Midbrain (tissue), 1 donor: ENCODE measurements at places on chromosomes 5 and 9.

GRCh38 chr9:94881023-94881422 lies 154.5 kb downstream of the AOPEP start:
- DNase-seq = no peak

DNA sequence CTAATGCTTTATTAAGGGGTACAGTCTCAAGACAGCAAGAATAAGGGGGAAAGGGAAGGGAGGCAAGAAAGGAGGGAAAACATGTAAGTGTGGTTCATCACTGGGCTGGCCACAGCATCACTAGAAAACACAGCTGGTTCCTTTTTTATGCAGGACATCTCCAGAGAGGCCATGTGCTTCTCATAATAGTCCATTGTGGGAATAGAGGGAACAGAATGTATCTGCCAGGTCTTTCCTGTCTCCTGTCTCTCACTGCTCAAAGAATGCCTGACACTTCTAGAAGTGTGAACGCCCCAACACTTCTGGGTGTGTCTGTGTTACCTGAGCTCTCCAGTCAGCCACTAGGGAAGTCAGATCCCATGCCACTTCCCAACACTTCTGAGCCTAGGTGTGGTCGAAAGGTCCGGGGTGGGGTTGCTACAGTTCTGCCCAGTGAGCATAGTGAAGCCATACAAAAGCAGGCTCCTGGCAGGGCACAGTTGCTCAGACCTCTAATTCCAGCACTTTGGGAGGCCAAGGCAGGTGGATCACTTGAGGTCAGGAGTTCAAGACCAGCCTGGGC lies 255.6 kb upstream of the SLC30A5 start:
- peak; percentile 8 for DNase-seq

DNA sequence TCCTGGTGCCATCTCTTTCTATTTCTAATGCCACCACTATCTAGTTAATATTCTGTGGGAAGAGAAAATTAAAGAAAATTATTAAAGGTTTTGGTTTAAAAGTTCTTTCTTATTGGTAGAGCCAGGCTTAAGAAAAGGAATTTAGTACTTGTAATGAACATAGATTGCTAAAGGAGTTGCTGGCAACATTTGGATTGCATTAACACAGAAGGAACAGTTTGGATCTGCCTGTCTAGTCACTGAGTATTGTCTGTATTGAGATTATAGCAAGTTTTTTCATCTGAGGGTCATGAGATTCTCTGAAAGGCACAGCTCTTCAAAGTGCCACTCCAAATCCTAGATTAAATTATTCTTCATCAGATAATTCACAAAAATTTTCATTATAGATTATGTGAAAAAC lies 32.0 kb downstream of the FSD1L start:
- DNase-seq = no peak

- DNase-seq = no peak
Observed at GRCh38 chr5:145701404-145701803, 133.7 kb downstream of the PRELID2 start.

- no peak for DNase-seq
Observed at GRCh38 chr9:108691614-108692013, 164.2 kb downstream of the ACTL7B start.

DNA sequence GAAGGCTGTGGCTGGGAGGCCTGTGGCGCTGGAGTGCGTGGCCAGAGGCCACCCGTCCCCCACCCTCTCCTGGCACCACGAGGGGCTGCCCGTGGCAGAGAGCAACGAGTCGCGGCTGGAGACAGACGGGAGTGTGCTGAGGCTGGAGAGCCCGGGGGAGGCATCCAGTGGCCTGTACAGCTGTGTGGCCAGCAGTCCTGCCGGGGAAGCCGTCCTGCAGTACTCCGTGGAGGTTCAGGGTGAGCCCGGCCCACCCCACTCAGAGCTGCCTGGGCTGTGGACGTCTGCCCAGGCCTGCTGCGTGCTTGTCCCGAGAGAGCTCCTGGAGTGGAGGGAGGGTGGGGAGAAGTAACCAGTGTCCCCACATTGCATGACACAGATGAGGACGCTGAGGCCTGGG lies 89.2 kb downstream of the HMCN2 start:
- no peak for DNase-seq

DNA sequence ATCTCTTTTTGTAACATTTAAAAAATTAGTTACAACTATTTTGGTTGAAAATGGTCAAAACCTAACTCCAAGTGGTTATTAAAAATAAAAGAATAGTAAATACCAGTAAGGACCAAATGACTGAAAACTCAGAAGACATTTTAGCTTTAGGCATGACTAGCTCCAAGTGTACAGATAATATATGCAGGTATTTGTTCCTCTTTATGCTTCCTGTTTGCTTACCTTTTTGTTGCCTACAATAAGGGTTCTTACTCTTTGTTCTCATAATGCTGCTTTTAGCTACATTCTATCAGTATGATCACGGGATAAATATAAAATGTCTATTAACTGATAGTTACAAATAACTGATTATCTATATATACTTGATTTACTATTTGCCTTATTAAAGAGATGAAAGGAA lies 259.6 kb downstream of the CDH12 start:
- no peak for DNase-seq

- no peak for DNase-seq
Observed at GRCh38 chr9:22992780-22993179, 546.2 kb downstream of the DMRTA1 start.

GRCh38 chr5:53946405-53947100 lies 363.8 kb downstream of the ARL15 start:
- DNase-seq = no peak

- DNase-seq = no peak
Observed at GRCh38 chr9:3647652-3648051, 121.9 kb upstream of the RFX3 start.

DNA sequence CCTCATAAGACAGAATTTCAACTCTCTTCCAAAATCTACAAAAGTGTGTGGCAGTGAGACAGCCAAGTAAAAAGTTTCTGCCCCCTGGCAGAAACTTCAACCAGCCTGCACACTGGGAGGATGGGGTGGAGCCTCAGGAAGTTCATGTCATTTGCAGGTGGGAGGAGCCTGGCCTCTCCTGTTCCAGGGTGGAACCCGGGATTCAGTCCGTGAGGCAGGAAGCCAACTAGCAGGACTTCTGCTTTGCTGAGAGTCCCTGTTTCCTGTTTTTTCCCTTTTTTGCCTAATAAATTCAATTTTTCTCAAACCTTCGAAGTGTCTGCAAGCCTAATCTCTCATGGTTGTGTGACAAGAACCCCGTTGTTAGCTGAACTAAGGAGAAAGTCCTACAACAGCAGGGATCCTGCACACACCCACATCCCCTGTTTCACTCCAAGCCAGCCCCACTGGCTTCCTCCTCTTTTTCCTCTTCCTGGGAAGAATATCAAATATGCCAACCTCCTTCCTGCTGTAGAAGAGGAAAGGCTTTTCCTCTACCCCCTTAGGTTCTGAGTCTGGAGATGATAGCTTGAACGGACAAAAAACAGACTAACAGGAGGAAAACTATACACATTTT lies 69.3 kb downstream of the ALDH7A1 start:
- peak; percentile 42 for DNase-seq

DNA sequence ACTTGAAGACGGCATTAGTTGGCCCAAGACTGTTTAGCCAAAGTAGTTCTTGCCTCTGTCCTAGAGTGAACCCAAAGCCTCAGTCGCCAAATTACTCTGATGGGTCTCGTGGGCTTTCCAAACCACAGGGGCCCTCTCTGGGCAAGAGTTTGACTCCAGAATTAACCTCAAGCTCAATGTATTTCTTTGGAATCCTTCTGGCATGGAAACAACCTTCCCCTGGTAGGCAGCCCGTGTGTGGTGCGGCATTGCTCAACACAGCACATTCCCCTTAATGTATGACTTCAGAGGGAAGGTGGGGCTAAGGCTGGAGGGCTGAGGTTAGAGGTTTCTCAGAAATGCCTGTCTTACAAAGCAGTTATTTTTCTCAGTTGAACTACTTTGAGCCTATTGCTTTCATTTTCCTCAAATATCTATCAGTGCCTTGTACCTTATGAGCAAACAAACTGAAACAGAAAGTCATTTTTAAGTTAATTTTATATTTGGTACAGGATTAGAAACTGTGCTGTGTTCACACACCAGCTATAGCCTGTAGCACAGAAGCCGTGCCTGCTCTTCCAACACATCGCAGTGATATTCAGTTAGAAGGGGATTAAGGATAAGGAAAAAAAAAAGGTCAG lies 123.9 kb upstream of the HAPLN1 start:
- no peak for DNase-seq

DNA sequence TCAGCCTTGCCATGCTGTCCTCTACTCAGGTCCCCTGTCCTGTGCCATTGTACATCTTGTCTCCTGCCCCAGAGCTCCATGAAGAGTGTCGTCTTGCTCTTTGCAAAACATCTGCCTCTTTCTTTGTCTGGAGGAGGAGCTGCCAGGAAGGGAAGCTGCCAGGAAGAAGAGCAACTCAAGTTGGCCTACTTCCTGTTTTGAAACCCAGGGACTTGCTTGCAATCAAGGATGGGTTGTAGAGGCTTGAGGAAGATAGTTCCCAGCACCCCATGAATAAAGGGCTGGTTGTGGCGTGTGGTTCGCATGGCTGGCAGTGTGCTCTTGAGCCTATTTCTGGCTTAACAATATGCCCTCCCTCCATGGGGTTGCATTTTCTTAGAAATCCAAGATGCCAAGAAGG lies 53.0 kb upstream of the CPEB4 start:
- DNase-seq = no peak

GRCh38 chr5:116733991-116734975 lies 159.7 kb upstream of the SEMA6A start:
- DNase-seq = peak; percentile 27

- DNase-seq = no peak
Observed at GRCh38 chr5:14768508-14769365, 102.8 kb downstream of the ANKH start.

DNA sequence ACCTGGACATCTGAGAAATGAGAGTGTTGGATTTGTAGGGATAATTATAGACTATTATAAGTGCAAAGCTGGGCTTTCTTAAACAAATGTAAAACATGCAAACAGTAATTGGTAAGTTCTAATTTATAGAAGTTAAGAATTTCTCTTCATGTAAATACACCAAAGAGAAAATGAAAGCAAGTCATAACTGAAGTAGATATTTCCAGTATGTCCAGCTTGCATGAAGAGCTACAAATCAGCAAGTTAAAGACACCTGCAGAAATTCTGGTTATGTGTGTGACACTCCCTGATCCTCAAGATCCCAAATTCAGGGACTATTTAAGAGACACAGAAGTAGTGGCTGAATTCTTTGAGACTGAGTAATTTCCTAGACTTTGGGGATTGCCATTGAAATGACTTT lies 308.9 kb downstream of the TLE4 start:
- no peak for DNase-seq

DNA sequence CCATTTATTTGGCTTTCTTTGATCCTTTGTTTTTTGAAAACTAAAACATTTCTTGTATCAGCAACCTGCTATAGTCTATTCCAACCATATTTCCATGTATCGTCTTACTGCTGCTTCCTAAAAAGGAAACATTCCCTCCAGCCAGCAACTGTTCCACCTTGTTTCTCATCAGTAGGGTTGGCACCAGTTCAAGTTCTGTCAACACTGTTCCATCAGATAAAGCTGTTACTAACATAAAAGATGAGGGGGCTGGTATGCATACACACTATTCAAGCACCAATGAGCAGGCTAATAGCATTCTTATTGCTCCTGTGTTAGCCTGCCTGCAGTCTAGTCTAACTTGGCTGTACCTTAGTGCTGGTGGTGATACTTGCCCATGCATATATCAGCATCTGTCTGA lies 178.3 kb downstream of the CWC27 start:
- DNase-seq = no peak

GRCh38 chr5:175353926-175354325 lies 90.1 kb downstream of the DRD1 start:
- DNase-seq = no peak

DNA sequence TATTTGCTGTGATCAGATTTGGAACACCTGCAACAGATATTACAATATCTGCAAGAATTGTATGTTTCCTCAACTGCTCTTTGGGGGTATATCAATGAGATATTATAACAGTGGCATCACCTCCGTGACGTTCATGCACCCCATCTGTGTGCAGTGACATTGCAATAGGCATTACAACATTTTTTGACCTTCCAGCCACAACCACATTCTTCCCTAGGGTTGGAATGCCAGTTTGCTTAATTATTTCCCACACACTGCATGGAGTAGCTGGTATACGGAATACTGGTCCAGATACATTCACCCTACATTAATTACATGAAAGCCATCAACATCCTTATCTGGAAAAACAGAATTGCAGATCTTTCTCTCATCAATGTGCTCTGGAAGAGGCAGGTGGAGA lies 42.3 kb downstream of the FBXO4 start:
- DNase-seq = no peak

GRCh38 chr9:136511670-136512592 lies 29.1 kb upstream of the SEC16A start:
- peak; percentile 88 for DNase-seq

- DNase-seq = no peak
Observed at GRCh38 chr5:129003232-129003631, 37.9 kb downstream of the SLC27A6 start.

- DNase-seq = no peak
Observed at GRCh38 chr5:94562327-94562971, 56.0 kb downstream of the KIAA0825 start.

- DNase-seq = no peak
Observed at GRCh38 chr5:96863949-96864584, 12.2 kb upstream of the ERAP2 start.

DNA sequence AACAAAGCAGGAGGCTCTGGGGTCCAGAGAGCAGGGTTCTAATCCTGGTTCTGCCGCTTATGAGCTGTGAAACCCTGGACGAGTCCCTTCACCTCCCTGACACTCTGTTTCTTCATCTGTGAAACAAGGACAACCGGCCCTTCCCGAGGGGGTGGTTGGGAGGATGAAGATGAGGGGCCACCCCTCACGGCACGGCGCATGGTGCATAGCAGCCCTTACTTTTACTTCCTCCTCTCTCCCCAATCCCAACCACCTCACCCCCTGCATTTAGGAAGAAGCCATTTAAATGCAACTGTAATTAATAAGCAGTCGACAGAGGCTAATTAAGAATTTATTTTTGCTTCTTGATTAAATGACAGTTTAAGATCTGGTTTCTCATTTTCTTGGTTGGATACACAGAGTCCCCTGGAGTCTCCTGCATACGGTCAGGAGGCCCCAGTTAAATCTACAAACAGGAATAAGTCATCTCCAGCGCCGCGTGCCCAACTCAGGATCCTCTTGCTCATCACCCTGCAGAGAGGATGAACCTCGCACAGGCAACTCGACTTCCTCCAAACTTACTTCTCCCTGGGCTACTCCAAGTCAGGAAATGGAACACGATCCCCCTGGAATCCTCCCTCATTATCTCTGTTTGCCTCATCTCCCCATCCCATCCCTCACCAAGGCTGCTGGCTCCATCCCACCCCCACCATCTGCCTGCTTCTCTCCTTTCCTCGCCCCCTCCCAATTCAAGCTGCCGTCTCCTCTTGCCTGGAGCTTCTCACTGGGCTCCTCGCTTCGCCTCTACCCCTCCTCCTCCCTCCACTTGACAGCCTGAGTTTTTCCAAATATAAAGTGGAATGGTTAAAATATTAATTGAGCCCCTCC lies 95.9 kb downstream of the HRH2 start:
- no peak for DNase-seq
